Activated naive CD4-positive, alpha-beta T cell (primary cell): ENCODE measurements at places on chromosomes 7 and 10.

DNA sequence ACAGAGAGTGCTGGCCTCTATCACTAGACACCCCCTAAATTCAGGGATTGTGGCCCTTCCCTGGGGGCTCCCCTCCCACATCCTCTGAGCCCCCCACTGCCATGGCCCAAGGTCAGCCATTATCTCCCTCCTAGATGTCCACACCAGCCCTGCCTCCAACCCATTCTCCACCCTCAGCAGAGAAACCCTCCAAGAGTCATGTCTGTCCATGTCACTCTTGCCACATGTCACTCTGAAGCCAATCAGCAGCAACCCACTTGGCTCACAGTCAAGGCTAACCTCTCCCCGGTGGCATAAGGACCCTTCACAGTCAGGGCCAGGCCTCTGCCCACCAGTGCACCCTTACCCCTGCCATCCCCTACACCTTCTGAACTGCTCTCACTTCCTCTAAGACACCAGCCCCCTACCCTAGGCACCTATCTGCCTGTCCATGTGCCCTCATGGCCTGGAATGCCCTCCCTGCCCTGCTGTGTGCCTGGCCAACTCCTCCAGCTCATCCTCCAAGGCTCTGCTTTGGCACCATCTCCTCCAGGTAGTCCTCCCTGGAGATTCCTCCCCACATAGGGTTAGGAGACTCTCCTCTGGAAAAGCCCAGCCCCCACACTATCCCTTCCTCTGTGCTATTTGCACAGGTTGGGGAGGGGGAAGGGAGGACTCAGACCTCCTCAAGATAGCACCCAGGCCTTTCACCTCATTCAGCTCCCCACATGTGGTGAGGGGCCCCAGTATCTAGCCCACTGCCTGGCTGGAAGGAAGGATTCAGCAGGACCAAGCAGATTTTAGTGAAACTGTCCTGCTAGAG is 83.7 kb downstream of the GRID1 start:
- no peak for DNase-seq

- no peak for DNase-seq
These were observed 135.0 kb upstream of the INHBA start for GRCh38 chr7:41837916-41838315.

DNA sequence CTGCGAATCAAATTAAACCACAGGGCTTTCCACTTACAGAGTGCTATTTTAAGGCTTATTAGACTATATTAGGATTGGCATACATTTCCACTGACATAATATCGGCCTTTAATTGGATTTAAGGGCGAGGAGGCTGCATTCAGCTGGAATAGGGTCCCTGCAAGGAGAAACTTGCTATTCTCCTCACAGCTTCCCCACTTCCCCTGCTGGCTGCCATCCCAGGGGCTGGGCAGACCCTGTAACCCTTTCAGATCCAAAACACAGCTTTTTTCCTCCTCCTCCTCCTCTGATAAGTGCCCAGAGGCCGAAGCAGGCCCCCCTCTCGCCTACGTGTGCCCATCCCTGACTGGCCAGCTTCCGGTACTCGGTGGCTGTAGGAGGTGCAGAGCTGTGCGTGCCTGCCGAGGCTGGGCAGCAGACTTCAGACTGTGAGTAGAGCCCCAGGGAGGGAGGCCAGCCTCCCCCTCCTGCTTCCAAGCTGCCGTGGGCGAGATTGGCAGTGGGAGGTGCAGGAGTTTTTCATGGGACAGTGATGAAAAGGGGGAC is 224.2 kb downstream of the PLXNA4 start:
- DNase-seq, result no peak

DNA sequence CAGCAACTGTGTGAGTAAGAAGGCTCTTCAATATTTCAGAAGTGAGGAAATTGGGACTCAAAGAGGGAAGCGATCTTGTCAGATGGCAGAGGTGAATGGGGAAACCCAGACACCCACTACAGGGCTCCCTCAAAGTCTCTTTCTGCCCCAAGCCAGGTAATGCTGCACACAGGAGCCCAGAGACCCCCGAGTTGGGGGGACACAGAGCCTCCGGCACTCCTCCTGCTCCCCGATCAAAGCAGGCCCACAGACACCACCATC is 139.4 kb downstream of the TNS3 start:
- no peak for DNase-seq

DNA sequence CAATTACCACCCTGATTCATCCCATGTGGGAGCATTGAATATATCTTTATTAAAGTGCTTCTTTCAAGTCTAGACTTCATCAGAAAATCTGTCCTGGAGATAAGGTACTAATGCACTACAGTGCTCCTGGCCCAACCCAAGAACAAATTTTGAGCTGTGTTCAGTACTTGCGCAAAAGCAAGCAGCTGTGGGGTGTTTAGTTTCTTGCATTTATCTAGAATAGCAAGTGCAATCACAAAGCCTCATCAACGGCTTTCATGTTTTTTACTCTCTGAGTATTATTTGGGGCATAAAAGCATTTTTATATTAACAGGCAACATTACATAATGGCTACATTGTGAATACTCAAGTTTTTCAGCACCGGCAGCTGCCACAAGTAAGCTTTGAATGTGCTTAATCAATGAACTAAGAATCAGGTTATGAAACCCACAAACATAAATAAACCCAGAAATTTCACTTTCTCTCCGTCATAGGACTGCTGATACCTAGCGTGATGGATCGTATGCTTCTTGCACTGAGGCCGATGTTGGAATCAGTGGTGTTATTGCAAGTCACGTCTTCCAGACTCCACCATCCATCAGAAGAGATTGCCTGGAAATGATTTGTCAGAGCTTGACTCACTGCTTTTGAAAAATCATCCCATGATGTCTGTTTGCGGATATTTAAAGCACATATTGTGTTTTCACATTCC is 113.1 kb downstream of the CTTNBP2 start:
- DNase-seq, result no peak

DNA sequence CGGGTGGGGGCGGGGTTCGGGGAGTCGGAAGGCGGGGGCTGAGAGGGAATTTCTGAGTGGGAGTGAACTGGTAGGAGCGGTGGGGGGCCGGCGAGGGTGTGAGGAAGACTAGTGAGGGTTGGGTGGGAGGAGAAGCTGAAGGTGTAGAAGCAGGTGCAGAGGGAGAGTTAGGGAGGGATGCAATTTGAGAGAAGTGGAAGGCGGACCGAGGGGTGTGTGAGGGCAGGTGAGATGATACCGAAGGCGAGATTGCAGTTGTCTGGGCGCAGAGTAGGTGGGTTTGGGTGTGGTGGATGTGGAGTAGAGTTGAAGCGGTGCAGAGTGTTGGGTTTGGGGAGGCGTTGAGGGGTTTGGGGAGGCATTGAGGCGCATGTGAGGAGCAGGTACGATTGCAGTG is 643 bp downstream of the KAT6B start:
- DNase-seq, result no peak

- no peak for DNase-seq
These were observed 27.9 kb upstream of the CACNA2D1 start for GRCh38 chr7:82471351-82472020.

GRCh38 chr7:34747176-34747781 is 89.3 kb downstream of the NPSR1 start:
- no peak for DNase-seq

GRCh38 chr7:44486693-44487092 is 3.8 kb downstream of the NUDCD3 start:
- DNase-seq, result no peak

- DNase-seq, result no peak
These were observed 40.4 kb upstream of the DLX5 start for GRCh38 chr7:97064972-97065587.

- no peak for DNase-seq
These were observed 1.9 kb downstream of the SLC29A4 start for GRCh38 chr7:5284304-5285281.

GRCh38 chr7:108328174-108328651 is 128.0 kb downstream of the NRCAM start:
- DNase-seq, result no peak

- DNase-seq, result no peak
These were observed 85.5 kb downstream of the PRTFDC1 start for GRCh38 chr10:24866604-24867583.

- DNase-seq, result no peak
These were observed 13.2 kb upstream of the GOLGA7B start for GRCh38 chr10:97836446-97836845.

DNA sequence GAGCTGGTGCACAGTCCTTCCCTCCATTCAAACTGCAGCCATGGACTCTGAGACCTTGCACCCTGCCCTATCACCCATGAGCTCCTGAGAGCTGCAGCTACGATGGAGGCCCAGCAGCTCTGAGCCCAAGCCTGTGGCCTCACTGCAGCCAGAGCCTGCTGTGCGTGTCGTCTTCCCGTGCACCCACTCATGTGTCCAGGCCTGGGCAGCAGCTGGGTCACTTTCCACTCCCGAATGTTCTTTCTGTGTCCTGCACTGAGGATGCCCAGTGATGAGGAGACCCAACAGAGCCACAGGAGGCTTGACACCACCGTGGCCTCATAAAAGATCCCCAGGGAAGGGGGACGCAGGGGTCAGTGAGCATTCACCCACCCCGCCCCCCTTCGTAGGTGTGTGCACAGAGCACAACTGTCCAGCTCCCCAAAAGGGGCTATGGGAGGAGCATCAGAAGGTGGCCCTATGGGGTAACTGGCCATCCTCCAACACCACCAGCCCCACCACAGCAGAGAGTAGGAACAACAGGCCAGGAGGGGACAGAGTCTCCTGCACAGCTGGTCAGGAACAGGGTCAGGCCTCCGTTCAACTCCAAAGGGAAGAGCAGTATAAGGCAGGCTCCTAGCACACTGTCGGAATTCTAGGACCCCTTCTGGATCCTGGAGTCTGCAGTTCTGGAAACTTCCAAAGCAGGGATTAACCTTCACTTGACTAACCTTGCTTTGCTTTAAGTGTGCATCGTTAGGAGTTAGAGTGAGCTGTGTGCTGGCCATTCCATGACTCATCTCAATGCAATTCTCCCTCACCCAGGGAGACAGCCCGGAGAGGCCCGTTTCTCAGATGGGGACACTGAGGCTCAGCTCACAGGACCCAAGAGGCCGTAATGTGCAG is 52.6 kb downstream of the RASGEF1A start:
- DNase-seq, result no peak

GRCh38 chr10:88523739-88524400 is 59.2 kb downstream of the RNLS start:
- DNase-seq, result no peak

DNA sequence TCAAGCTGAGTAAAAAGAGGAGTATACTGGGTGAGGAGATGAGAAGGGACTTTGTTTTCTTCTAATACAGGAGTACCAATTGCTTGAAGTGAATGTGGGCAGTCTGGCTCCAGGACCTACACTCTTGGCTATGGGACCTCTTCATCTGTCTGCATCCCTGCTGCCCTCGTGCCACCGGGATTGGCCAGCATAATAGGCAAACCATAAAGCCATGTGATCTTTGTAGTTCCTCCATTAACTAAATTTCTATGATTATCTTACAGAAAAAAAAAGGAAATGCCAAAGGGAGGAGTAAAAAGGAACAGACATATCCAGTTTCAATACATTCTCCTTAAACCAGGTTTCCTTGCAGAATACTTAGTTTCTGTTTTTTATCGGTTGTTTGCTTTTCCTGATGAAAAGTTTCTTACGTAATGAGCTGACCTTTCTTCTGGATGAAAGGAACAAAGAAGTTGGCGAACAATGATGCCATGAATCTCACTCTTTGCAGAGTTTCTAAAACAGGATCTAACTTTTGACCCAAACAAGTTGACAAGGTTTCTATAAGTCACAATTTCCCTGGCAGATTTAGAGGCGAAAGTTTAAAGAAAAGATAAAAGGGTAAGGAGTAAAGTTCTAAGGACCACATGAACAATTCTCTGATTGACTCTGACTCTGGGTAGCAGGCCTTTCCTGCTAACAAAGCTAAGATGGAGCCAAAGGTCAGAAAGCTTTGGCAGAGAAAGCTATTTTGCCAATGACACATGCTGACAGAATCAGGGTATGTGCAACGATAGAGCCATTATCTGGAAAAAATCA is 54.1 kb downstream of the LAMB1 start:
- DNase-seq, result no peak

GRCh38 chr7:50826371-50827172 is 43.9 kb upstream of the GRB10 start:
- no peak for DNase-seq

DNA sequence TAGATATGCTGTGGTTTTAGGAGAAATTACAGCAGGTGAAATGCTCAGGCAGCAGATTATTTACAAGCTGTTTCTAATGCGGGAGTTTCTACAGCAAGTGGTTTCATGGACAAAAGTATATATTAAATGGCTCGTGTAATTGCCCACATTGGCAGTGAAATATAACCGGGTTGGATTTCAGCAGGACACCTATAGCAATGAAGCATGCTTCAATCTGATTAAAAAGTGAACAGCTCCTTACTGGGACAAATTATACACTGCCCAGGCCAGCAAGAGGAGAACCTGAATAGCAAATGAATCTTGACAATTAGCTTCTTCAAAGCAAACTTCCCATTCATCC is 35.2 kb upstream of the LYZL1 start:
- DNase-seq, result no peak

GRCh38 chr7:50308203-50308531 is 3.7 kb downstream of the IKZF1 start:
- DNase-seq, result no peak

DNA sequence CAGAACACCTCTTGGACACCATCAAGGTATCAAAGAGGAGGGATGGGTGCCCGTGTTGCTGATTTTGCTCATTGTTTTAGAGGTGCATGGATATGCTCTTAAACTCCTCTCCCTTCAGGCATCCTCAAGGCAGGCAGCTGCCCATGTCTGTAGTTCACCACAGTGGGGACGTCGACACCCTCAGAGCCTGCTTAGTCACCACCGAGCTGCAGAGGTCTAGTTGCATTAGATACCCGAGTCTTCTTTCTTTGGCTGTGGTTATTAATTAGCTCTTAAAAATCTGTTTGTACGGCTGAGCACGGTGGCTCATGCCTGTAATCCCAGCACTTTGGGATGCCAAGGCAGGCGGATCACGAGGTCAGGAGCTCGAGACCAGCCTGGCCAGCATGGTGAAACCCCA is 24.7 kb upstream of the TSPAN13 start:
- DNase-seq, result no peak

DNA sequence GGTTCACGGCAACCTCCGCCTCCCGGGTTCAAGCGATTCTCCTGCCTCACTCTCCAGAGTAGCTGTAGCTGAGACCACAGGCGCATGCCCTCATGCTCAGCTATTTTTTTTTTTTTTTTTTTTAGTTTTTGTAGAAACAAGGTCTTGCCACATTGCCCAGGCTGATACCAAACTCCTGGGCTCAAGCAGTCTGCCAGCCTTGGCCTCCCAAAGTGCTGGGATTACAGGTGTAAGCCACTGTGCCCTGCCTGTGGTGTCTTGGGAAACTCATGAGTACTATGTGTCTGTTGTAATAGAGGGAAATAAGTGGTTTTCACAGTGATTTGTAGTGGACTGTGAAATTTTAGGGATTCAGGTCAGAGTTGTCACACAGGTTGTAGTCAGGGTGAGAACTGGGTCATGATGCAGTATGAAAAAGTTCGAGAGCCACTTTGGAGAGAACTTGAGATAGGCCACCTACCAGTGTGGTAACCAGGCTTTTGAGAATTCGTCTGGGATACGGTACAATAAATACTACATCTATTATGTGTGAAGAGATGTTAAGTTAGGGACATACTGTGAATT is 30.4 kb downstream of the SIRT1 start:
- DNase-seq, result no peak

GRCh38 chr10:2895594-2896196 is 171.7 kb upstream of the PFKP start:
- DNase-seq, result no peak
